GM12864 (cell line): ENCODE measurements at places on chromosomes 2 and 18.

GRCh38 chr18:11820697-11821096, 30.5 kb upstream of the CHMP1B start:
- no peak for DNase-seq

GRCh38 chr2:230569298-230569697, 143.3 kb upstream of the CAB39 start:
- no peak for DNase-seq

DNA sequence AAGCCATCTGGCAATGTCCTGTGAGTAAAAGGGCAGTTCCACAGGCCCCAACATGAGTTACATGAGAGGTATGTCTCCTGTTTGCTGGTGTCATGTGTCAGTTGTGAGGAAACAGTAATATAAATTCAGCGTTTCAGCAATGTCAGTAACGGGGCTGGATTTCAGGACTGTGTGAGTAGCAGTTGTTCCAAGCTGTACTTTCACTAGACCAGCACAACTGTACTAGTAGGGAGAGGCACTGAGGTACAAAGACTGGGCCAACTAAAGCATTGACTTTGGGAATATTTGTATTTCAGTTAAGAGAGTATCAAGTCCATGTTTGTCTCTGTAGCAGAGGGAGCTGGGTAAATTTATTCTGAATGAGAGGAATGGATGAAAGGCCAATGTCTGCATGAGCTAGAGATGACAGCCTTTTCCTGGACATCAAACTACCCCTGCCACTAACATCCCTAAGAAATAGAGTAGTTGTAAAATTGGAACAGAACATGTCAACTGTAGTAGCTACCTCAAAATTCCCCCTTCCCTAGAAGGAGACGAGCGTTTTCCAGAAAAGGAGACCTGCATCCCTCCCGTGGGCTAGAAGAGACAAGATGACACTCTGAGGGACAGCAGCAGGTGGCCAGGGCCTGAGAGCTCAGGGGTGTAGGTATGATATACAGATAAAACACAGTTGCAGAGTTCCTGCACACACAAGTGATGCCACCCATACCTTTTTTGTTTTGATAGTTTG, 24.4 kb downstream of the EIF4E2 start:
- DNase-seq: no peak

DNA sequence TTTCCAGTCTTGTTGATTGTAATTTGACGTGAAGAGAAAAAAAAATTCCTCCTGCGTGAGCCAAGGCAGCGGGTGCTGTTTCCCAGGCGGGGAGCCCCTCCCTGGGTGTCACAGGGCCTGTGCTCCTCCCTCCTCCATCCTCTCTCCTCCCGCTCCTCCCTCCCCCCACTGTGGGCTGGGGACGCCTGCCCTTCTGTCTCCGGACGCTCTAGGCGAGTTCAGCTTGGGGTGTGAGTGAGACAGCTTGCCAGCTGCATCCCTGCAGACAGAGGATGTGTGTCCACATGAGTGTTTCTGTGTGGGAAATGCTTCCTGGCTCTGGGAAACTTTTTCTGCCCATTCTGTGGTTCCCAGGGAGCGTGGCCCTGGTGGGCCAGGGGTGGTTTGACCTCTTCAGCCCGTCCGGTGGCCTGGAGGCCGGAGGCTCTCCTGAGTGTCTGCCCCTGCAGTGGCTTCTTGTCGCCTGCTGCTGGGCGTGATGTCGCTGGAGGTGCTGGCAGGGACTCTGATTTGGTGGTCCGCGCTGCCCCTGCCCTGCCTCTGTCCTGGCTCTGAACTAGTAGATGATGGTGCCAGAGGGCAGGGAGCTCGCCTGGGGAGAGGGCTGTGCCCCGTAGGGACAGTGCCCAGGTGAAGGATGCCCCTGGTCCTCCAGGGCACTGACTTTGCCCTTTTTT, 96.4 kb downstream of the USP40 start:
- no peak for DNase-seq

- DNase-seq: no peak
Measured at GRCh38 chr2:30514134-30514847, 67.2 kb downstream of the LCLAT1 start.

GRCh38 chr18:13492314-13492713, 234.0 kb downstream of the FAM210A start:
- DNase-seq: no peak

DNA sequence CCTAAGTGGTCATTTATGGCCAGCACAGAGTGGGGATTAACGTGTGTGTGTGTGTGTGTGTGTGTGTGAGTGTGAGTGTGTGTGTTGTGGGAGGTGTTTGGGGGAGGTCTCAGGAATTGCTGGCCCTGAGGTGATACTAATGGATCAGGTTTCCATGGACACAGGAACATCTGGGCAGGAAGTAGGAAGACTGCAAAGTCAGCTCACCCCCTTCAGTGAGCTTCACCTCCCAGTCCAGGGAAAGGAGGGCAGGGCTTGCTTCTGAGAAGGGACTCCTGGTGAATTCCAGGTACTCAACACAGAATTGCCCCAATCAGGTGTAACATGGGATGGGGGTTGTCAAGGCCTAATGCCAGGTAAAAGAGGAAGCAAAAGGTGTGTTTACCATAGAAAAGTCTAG, 30.3 kb upstream of the IL1R1 start:
- DNase-seq: no peak

GRCh38 chr2:71598526-71598925, 145.2 kb downstream of the DYSF start:
- DNase-seq: no peak

- no peak for DNase-seq
Measured at GRCh38 chr2:212088353-212088752, 450.2 kb downstream of the ERBB4 start.

DNA sequence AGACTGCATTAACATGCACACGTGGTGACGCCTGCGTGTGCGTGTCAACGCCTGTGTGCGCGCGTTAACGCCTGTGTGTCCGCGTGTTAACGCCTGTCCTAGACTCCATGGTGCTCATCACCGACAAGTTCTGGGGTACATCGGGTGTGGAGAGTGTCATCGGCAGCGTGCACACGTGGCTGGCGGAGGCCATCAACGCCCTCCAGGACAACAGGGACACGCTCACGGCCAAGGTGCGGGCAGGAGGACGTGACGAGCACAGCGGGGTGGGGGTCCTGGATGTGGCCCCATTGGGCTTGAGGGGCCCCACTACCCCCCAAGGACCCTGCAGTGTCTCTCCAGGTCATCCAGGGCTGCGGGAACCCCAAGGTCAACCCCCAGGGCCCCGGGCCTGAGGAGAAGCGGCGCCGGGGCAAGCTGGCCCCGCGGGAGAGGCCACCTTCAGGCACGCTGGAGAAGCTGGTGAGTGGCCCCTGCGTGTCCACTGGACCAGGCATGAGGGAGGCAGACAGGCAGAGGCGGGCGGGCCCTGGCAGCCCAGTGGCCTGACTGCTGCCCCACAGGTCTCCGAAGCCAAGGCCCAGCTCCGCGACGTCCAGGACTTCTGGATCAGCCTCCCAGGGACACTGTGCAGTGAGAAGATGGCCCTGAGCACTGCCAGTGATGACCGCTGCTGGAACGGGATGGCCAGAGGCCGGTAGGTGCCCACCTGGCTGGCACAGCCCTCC, 29.2 kb downstream of the GPC1 start:
- no peak for DNase-seq
